ENCODE measurements at places on chromosomes 16 and 17.

DNA sequence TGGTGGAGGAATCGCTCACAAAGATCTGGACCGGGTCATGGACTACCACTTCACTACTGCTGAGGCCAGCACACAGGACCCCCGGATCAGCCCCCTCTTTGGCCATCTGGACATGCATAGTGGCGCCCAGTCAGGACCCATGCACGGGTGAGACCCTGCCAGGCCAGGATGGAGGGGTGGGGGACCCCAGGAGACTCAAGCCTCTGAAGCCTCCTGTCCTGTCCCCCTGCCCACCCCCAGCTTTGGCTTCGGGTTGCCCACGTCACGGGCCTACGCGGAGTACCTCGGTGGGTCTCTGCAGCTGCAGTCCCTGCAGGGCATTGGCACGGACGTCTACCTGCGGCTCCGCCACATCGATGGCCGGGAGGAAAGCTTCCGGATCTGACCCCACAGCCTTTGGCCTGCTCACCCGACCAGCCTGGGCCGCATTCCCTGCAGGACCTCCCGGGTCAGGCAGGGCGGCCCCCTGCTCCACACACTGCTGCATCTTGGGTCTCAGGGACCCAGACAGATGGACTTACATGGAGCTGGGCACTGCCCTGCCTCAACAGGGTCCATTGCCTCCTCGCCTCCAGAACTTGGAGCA is 3.8 kb downstream of the BCKDK start:
- DNase-seq: no peak

DNA sequence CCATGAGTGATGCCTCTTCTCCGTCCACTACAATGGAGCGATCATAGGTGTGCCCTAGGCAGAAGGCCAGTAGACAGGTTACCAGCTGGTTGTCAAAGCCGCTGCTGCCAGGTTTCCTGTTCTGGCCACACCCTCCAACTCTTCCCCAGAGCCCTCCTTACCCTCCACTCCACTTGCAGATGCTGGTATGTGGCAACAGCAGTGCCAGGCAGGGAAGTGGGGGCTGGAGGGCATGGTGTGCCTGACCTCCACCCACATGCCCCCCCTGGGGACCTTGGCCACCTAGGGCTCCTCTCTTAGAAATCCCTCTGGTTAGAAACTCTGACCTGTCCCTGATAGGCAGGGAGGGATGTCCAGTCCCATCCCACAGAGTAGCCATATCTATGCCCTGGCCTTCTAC is 1.5 kb downstream of the RRAD start:
- DNase-seq: no peak

DNA sequence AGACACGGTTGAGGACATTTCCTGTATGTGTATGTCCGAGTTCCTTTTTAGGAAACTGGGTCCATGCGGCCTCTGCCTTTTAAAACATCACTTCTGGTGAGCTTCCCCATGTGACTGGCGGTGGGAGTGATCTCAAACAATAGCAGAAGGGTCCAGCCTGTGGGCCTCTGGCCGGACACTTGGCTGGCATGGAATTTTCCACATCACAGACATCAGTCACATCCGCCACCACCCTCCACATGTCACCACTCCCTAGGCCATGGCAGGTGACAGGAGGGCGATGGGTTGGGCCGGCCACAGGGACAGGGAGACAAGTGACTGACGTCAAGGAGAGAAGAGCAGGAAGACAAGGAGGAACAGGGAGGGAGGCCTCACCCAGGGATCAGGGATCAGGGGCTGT is 83.7 kb downstream of the DNAH17 start:
- no peak for DNase-seq

DNA sequence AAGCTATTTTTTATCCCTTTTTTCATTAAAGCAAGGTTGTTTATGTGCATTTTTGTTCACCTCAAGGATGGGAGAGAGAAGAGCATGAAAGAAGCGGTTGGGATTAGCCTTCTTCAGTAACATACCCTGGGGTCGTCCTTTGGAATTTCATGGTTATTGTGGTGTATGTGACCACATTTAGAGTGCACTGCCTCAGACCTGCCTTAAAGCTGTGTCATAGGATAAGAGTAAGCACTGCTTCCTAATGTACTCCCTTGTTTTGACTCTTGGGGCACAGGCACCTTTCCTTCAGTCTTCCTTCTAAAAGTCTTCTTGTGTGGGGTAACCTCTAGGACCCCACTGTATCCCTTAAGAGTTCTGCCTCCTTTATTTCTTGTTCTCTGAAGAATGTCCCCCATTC is 28.9 kb downstream of the TNRC6A start:
- no peak for DNase-seq

GRCh38 chr17:11899537-11899942 is 97.7 kb downstream of the ZNF18 start:
- DNase-seq: no peak

DNA sequence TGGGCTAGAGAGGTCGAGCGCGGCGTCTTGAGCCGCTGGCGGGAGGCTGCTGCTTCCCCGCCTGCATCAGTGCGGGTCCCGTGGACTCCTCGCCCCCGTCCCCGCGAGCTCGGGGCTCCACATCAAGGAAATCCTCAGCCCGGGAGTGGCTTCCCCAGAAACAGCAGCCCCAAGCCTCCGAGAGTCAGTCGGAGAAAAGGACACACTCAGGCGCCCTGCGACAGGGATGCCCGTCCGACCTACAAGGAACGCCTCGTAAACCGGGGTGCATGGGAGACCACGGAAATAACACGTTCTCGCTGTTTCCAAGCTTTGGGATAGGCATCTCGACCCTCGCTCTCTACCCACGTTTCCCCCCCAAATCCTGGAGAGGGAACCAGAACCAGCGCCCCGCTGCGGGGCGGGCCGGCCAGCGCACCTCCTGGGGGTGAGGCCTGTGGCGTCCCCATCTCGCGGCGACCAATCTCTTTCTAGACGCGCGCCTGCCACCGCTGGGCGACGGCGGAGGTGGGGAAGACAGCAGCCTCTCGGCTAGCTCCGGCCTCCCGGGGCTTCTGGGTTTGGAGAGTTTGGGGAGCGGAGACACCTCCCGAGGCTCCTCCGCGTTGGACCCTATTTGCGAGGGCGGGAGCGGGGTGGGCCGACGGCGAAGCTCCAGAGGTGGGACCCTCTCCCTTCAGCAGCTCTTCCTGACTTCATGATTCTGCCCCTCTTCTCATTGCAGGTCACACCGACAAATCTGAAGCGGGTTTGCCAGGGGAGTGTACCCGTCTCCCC is 759 bp upstream of the TP53I13 start:
- DNase-seq: peak; percentile 41

- peak; percentile 51 for DNase-seq
Observed at GRCh38 chr16:2881783-2882649, 999 bp upstream of the FLYWCH2 start.

DNA sequence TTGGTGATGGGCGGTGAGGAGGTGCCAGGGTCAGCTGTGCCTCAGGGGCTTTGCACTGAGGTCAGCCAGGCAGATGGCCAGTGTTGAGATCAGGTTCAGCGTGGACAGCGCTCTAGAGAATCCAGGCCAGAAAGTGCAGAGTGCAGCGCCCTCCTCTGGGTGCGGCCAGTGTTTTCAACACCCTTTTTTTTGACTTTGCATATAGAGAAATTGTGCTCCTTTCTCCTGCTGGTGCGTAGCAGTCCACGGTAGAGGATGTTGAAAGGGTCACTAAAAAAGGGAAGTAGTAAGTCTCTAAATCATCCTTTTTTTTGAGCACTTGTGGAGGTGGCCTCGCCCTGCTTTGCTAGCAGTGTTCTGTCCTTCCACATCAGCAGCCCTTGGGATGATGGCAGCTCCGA is 53.9 kb downstream of the BANP start:
- no peak for DNase-seq

DNA sequence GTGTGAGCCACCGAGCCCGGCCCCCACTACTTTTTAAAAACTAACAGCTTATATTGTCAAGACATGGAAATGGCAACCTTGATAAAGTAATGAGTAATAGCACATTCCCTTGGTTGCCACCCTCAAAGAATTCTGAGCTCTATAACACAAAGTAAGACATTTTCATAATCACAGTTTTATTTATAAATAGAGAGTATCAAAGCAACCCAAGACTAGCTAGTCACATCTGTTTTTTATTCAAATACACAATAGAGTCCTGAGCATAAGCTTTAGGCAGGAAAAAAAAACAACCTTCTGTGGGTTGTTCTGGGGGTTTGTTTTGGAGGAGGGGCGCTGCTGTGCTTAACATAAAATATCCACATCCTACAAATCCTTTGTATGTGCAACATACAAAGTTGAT is 68.7 kb downstream of the CEP95 start:
- no peak for DNase-seq

DNA sequence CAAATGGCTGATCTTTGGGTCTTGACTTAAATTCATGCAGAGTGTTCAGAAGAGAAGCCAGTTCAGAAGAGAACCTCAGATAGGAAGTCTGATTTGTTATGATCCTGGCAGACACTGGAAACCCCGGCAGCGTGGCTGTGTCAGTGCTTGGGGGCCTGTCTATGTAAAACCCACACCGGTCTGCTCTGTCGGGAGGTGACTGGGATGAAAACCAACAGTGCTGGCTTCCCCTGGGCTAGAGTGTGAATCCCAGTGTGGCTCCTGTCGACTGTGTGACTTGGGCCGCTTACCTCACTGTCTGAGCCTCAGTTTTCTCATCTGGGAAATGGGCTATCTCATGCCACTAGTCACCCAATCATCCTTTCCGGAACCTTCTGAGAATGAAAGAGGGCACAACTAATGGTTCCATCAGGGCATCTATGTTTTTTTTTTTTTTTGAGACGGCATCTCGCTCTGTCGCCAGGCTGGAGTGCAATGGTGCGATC is 92.4 kb downstream of the FOXL1 start:
- DNase-seq: no peak

DNA sequence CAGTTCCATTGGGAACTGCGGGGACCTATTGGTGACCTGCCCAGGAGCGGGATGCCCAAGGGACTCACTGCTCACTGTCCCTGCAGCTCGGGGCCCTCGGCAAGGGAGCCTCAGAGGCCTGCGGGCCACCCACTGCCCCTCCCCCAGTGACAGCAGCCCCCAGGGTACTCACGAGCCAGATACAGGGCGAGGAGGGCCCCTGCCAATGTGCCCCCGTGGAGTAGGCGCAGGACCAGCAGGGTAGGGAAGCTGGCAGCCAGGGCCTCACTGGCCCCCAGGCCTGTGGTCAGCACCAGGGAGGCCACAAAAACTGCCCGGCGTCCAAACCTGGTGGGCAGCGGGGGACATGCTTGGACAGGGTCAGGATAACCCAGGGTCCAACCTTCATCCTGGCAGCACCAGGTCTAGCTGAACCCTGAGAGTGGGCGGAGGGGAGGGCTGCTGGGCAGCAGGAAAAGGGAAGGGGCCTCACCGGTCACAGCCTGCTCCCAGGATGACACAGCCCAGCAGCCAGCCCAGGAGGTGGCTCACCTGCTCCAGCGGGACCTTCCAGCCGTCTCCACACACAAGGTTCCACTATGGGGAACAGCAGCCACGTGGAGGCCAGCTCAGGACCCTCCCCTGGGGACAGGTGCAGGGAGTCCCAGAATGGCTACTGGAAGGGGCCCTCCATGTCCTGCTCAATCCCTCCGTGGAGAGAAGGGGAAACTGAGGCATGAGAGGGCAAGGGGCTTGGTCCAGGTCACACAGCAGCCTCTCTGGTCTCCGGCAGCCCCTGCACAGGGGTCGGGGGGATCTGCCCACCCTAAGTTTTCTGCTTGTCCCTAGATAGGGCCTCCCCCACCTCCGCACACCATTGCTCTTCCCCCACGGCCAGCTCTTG is 855 bp downstream of the SLC22A31 start:
- no peak for DNase-seq

DNA sequence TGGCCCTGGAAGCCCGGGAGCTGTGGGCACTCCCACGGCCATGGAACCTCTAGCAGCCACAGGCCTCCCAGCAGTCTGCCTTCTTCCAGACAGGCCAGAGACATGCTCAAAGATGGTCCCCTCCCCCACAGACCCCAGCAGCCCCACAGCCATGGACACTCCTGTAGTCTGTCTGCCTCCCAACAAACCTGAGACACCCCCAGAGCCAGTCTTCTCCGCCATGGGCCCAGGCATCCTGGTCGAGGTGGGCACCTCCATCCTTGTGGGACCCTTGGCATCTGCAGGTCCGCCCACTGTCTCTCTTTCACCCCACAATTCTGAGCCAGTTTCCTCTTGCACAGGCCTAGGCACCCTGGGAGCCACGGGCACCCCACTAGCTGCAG is 3.1 kb downstream of the KIAA0753 start:
- no peak for DNase-seq

All from NCI-H1092 treated with DMSO at 0.1 percent for 48 hours (cell line).